ENCODE measurements at places on chromosomes 11 and 22.

GRCh38 chr11:95363164-95363563, 132.2 kb upstream of the SESN3 start:
- DNase-seq = no peak

- no peak for DNase-seq
Measured at GRCh38 chr22:18983120-18983651, 47.1 kb upstream of the PRODH start.

GRCh38 chr11:9047964-9048523, 43.4 kb downstream of the SCUBE2 start:
- no peak for DNase-seq

DNA sequence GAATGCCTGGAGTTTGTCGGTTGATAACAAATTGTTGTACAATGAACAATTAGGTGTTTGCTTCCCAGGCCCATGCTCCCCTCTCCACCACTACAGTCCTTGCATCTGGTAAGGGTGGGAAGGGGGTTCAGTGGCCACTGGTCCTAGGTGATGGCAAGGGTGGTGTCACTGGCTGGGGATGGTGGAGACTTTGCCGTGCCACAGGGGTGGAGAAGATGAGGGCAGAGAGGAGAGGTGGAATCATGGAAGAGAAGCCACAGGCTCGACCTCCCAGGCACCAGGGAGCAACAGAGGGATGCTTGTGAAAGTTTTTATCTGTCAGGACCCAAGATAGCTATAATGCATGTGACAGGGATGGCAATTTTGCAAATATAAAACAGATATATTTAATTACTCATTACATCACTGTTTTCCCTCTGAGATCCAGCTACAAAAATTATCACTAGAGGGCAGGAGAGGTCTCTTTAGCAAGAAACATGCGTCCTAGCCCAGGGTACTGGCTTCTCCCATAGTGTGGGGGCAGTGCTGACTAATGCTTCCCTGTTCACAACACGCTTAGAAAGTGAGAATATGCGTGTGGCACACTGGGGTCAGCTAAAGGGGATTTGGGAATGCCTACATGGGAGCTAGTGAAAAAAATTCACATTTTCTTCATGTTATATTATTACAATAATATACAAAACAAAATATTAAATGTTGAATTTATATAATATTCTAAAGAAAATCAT, 49.0 kb upstream of the AMPD3 start:
- peak; percentile 74 for DNase-seq

GRCh38 chr22:46483353-46483752, 54.1 kb downstream of the CELSR1 start:
- no peak for DNase-seq

DNA sequence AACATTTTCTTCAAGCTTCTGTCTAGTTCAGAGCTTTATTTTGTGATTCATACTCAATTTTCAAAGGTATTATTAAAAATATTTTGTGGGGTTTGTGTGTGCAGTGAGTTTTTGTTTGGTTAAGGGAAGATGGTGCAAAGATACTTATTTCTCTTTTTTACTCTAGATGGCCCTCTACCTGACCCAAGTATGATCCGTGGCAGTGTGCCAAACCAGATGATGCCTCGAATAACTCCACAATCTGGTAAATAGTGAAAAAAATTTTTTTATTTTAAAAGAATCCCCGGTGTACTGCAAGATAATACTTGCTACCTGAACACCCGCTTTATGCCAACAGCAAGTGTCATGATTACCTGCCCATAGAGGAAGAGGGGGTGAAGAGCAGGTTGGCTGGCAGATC, 54.2 kb downstream of the EP300 start:
- DNase-seq = no peak

DNA sequence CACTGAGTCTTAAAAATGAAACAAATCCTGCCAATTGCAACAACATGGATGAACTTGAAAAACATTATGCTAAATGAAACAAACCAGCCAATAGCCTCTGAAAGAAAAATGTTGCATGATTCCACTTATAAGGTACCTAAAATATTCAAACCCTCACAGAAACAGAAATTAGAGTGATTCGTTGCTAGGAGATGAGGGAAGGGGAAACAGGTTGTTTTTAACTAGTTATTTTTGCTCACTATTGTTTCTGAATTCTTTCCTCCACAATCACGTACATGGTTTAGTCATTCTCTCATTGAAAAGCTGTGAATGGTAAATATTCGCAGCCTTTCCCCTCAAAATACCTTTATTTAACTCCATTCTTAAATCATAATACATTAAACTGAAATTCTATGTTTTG, 14.0 kb upstream of the TYR start:
- no peak for DNase-seq

- no peak for DNase-seq
Measured at GRCh38 chr11:114566276-114566675, 6.6 kb upstream of the NXPE1 start.

GRCh38 chr22:41382098-41382578, 396 bp downstream of the TEF start:
- DNase-seq = no peak

DNA sequence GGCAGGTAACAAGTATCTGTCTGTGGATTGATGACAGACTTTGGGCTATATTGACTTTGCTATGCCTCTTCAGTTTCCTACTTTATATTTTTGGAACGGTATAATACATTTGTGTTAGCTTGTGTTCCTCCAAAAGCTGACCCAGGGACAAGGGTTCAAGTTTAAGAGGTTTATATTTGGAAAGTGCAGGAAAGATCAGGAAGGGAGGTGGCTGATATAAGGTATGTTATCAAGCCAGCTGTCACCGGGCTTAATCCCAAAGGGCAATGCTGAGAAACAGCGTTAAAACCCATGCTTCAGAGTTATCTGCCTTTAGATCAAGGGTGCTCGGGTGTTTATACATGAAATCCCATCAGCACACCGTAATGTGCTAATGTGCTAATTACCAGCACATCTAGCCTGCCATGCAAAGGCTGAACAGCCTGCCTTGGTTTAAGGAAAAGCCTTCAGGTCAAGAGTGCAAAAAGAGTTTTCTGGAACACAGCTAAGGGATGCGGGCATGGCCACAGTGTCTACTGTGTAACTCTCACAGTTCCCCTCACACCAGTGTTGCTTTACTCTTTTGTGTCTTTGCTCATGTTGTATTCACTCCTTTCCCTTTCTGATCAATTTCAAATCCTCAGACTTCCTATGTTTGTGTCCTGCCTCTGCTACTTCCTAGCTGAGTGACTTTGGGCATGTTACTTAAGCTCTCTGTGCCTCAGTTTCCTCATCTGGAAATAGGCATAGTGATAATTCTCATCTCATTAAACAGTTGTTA, 77.5 kb downstream of the BDNF start:
- DNase-seq = no peak

GRCh38 chr11:22304337-22304961, 33.7 kb upstream of the SLC17A6 start:
- DNase-seq = no peak

DNA sequence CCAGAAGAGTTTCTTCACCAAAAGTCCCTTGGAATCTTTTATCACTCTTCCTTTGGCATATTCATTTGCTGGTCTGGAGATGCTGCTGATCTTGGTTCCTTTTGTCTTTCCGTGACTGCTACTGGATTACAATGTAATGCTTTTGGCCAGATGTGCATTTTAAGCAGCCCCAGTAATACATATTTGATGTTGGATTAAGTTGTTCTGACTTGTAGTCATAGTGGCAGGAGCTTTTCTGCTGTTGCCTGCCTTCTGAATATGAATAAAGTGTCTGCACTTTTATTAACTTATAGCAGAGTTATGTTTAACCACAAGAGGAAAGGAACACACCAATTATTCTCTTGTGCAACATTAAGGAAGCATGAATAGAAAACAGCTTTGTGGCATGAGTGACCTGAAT, 360.0 kb upstream of the DDI1 start:
- DNase-seq = no peak

GRCh38 chr11:13947379-13947778, 15.1 kb upstream of the SPON1 start:
- DNase-seq = no peak

DNA sequence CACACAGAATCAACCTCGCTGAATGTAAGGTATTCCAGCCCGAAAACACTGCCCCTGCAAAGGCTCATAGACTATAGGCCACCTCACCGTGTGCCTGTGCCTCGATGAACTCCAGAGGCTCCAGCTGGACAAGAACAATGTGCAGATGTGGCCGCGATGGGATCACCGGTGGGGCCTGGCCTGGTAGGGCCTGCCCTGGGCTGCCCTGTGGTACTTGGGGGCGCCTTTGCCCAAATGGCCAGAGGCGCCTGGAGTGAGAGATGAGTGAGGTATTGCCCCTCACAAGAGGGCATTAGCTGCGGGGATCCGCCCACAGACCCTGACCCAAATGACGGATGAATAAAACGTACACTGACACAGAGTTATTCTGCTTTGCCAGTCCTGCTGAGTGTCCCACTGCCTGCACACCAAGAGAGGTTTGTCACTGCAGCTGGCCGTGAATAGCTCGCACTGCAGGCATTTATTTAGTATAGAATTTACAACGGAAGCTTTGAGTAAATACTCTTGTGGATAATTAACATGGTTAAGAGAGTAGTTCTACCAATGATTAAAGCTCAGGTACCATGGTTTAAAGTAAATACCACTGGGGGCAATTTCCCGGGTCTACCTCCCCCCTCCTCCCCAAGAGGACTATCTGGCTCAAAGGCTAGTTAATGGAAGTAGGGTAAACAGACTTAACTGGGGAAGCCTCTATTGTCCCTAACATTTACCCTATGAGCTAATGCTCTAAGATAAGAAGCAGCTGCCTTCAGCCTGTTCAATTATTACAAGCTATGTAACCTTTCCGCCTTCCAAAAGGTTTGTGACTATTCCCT, 101.1 kb upstream of the IGLL5 start:
- no peak for DNase-seq

DNA sequence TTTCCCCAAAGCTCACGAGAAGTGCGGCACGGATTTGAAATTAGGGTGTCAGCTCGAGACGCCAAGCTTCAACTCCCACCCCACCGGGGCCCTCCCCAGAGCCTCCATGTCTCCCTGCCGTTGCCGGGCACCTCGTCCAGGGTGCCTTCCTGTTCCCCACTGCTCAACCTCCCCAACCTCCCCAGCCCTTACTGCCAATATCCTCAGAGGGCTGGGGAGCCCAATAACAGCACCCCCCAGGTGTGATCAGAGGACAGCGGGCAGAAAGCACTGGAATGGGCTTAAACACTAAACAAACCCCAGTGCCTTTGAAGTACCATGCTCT, 1336.4 kb downstream of the TBC1D22A start:
- no peak for DNase-seq

- DNase-seq = no peak
Measured at GRCh38 chr22:20159076-20159475, 8.2 kb upstream of the CCDC188 start.

GRCh38 chr22:32720924-32721323, 80.6 kb upstream of the TIMP3 start:
- no peak for DNase-seq

- DNase-seq = no peak
Measured at GRCh38 chr11:66745356-66746235, 16.6 kb upstream of the SPTBN2 start.

- no peak for DNase-seq
Measured at GRCh38 chr11:123144707-123145106, 50.3 kb downstream of the CLMP start.

GRCh38 chr11:128174465-128175291, 412.7 kb downstream of the ETS1 start:
- peak; percentile 67 for DNase-seq

DNA sequence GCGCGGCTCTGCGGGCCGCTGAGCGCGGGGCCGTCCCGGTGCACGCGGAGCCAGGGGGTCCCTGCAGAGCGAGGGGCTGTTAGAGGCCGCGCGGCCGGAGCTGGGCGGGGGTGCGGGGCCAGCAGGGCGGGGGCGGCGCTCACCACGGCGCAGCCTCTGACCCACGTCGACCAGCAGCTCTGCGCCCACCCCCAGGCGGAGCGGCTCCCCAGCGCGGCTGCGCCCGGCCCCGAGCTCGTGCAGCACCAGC, 385 bp upstream of the SCO2 start:
- no peak for DNase-seq

DNA sequence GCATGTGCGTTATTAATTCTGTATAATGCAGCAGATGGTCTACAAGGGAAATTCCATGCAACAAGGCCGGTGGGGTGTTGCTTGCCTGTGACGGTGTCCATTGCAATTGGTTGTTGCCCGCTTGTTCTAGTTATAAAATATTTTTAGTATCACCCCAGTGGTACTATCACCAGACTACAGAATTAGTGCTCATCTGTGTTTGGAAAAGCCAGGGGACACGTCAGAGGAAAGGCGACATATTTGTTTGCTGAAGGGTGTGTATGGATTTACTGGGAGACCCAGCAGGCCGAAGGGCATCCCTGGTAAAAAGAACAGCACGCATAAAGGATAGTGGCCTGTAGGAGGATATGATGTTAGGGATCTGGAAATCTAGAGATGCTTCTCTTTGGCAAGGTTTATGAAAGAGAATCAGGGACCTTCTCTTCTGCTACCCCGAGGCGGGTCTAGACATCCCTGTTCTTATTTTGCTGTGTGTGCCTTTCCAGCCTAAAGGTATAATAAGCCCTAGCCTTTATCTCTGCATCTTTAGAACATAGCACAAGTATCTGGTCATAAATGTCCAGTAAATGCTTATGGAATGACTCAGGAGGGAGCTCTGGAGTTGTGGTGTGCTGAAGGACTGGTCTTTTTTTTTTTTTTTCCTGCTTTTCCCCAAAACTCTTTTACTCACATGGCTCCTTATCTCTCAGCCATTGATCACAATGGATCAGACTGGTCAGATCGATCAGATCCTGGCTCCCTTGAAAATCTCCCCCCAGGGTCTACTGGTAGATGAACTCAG, 90.9 kb downstream of the LDLRAD3 start:
- DNase-seq = peak; percentile 71

GRCh38 chr11:9569588-9570164, 3.8 kb upstream of the WEE1 start:
- no peak for DNase-seq

- peak; percentile 50 for DNase-seq
Measured at GRCh38 chr11:79440571-79441460, at the start of gene TENM4. TSS of gene TENM4 (minus strand) at chr11:79441030. CDS start at chr11:79069944, 371,086 bp downstream.

- no peak for DNase-seq
Measured at GRCh38 chr22:24305260-24305692, 34.6 kb downstream of the SPECC1L start.

DNA sequence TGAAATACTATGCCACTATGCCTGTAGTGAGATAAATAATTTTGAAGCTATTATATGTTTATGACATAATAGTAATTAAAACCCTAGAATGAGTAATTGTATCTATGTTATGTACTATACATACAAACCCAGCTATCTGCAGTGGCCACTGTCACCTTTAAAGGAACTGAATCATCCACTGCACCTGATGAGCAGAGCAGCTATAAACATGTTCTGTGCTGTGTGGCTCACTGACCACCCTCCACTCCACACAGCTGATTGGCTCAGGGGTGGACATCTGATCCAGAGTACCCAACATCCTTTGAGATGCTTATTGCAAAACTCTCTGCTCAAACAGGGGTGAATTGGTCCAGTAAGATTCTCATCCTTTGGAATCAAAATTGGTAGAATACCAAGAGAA, 19.2 kb upstream of the RRAS2 start:
- no peak for DNase-seq

GRCh38 chr11:17609291-17610084, 62.4 kb downstream of the OTOG start:
- no peak for DNase-seq

- DNase-seq = no peak
Measured at GRCh38 chr11:78078218-78079167, 1.2 kb downstream of the NDUFC2 start.

GRCh38 chr11:44270403-44271273, 39.3 kb downstream of the ALX4 start:
- DNase-seq = no peak

Data from AG09309 (cell line).